ENCODE measurements at places on chromosomes 7 and 10.
A peak's percentile ranks its signal among the peaks of the same experiment; 100 is the strongest.

GRCh38 chr7:37344886-37345579, 103.6 kb downstream of the ELMO1 start:
- DNase-seq: no peak

DNA sequence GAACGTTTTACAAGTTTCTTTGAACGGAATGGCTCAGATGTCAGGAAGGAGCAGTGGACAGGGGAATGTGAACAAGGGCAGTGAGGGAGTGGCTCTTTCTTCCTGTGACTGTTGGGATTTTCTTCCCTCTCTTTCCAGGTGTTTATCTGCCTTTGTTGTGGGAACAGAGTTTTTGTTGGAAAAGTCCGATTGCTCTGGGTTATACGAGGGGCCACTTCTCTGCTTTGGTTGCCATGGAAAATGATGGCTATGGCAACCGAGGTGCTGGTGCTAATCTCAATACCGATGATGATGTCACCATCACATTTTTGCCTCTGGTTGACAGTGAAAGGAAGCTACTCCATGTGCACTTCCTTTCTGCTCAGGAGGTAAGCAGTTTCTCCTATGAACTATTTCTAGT, 41.4 kb downstream of the ZRANB1 start:
- DNase-seq: no peak

- peak; percentile 70 for DNase-seq
Observed at GRCh38 chr10:22611425-22612115, 102.8 kb downstream of the PIP4K2A start.

- no peak for DNase-seq
Observed at GRCh38 chr10:131700506-131700905, 200.3 kb upstream of the PPP2R2D start.

DNA sequence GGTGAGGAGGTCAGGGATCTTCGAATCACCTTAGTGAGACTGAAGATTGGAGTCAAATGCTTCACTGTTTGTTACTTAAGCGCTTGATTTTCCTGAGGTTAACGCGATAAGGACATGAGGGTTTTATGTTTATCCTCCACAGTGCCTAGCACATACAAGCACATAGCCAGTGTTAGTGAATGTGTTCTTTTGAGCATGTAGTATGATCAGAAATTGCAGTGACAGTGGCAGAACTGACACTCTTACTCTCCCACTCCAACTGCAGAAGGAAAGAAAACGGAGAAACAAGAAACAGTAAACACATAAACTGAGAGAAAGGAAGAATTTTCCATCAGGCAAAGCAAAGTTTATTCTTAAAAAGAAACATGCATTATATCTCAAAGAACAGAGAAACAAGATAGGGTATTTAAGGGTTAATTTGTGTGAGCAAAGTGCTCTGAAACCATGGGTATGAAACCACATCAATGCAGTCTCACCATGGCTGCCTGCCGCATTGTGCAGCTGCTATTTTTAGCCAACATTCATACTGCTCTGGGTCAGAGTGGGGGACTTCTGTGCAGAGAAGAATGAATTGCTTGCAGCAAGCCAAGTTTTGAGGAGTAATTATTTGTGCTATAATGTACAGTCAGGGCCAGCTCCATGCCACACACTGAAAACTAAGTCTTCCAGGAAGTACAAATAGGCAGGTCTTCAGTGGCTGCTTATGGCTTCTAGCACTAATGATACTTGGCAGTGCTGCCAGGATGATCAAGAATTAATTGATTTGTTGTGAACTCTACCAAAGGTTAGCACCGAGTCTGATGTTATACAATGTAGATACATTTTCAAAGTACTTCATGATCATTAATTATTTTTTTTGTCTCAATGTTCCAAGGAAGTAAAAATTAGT, 152.0 kb downstream of the MACC1 start:
- no peak for DNase-seq

Data from effector CD4-positive, alpha-beta T cell (primary cell).